ENCODE measurements at places on chromosomes 11 and 22. TPM values are rescaled to one million over a fixed set of nuclear protein-coding genes. Genes with fewer than 3 reads are reported as not detected.
A peak's percentile ranks its signal among the peaks of the same experiment; 100 is the strongest.

DNA sequence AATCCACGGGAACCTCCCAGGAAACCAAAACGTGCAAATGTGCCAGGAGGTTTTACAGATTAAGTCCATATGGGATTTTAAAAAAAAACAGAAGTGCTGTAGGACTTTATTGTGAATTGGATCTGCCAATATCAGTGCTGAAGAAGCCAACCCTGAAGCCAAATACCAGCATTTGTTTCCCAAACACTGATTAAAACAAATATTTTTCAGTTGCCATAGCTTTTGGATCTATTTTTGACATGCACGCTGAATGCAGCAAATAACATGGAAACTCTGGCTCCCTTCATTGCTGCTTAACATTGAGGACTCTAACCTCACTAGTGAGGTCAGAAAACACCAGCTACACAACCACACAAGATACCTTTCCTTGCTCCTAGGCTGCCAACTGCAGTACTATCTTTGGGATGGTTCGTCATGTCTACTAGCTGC lies 28.4 kb upstream of the SIK2 start:
- H3K4me3 ChIP-seq = peak overlapping the region; percentile 22
- H3K27me3 ChIP-seq = no peaks in the 10 kb centered on the region
- H3K4me1 ChIP-seq = peaks cover 11% of the 10 kb centered on the region
- no peaks in the 10 kb centered on the region for H3K36me3 ChIP-seq
- DNase-seq = no peak

DNA sequence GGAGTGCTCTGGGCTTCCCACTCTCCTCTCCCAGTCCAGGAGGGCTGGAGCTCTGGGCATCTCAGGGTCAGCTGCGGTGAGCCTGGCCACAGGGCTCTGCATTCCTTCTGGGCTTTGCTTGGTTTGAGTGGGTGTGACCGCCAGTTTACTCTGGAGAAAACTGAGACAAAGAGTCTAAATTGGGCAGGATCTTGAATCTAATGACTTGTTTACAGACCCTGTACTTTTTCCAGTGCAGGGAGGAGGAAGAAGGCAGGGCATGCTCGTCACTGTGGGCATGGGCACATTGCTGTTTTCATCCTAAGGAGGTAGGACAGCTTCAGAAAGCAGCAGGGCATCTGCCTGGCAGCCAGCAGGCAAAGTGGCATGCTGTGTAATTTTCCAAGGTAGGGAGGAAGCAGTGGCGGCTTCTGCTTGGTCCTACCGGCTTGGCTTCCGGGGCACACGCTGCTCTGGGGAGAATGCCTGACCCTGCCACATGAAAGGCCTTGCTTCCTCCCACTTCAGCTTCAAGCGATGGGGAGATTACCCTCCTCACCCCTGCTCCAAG lies 22.9 kb downstream of the FLI1 start:
- DNase-seq = no peak
- H3K27ac ChIP-seq = peak overlapping the region; percentile 82
- H3K27me3 ChIP-seq = no peaks in the 10 kb centered on the region
- no peaks in the 10 kb centered on the region for H3K36me3 ChIP-seq

- H3K27me3 ChIP-seq = peaks cover 42% of the 10 kb centered on the region
- no peaks in the 10 kb centered on the region for H3K36me3 ChIP-seq
- peaks cover 6% of the 10 kb centered on the region for H3K4me1 ChIP-seq
- no peak overlapping the region for H3K27ac ChIP-seq
- H3K4me3 ChIP-seq = no peak overlapping the region
Observed at GRCh38 chr11:11010624-11011127, 152.8 kb upstream of the ZBED5 start.

The ALKBH8 gene
- 0.87 TPM for total RNA-seq

GRCh38 chr11:74018331-74019005 lies 9.6 kb upstream of the UCP3 start:
- H3K27me3 ChIP-seq = no peaks in the 10 kb centered on the region
- DNase-seq = peak; percentile 96
- peak overlapping the region; percentile 80 for H3K27ac ChIP-seq

The E2F8 gene
- 13.0 TPM for total RNA-seq
